NCI-H748 treated with DMSO at 0.1 percent for 48 hours (cell line): ENCODE measurements at places on chromosomes 11 and 22.
A peak's percentile ranks its signal among the peaks of the same experiment; 100 is the strongest.

DNA sequence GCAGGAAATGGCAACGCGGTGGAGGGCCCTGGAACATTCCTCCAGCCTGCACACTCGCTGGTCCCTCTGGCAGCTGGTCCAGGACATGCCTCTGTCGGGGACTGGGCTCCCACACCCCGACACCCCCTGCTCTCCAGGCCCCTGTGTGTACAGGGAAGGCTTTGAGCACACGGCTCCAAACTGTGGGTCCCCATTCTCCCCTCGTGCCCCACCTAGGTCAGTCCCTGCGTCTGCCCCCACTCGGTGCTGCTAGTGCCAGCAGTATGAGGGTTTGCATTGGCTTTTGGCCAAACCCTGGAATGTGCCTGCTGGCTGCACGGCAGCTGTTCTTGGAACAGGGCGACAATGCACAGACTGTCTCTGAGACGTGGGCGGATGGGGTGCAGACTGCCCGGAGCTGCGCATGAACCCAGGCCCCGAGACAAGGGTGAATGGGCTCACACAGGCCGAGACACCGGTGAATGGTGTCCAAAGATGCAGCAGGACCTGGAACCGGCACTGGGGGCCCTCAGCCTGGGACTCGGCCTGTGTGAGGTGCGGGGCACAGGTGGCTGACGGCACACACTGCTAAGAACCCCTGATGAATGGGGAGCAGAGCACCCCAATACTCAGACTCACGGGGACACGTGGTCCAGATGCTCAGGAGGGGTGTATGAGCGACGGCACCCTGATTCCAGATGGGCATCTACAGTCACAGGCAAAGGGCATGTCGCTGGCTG, 7.5 kb upstream of the SYT8 start:
- DNase-seq = peak; percentile 5

DNA sequence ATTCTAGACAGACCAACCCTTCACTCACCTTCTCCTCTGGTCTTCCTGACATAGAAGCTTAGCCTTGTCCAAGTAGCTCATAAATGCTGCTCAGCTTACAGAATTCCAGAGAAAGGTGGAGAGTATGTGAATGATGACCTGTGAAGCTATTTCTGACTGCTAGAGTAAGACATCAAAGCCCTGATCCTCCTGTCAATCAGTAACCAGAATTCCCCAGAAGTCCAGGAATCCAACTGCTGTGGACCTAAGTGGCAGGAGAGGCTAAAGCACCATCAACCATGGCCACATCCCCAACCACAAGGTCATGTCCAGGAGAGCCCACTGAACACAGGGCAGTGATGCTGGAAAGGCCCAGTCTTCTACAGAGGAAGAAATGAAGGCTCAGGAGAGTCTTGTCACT, 2.6 kb downstream of the OR51G2 start:
- no peak for DNase-seq

- no peak for DNase-seq
These were observed 109.6 kb upstream of the POU2AF2 start for GRCh38 chr11:111135778-111136570.

DNA sequence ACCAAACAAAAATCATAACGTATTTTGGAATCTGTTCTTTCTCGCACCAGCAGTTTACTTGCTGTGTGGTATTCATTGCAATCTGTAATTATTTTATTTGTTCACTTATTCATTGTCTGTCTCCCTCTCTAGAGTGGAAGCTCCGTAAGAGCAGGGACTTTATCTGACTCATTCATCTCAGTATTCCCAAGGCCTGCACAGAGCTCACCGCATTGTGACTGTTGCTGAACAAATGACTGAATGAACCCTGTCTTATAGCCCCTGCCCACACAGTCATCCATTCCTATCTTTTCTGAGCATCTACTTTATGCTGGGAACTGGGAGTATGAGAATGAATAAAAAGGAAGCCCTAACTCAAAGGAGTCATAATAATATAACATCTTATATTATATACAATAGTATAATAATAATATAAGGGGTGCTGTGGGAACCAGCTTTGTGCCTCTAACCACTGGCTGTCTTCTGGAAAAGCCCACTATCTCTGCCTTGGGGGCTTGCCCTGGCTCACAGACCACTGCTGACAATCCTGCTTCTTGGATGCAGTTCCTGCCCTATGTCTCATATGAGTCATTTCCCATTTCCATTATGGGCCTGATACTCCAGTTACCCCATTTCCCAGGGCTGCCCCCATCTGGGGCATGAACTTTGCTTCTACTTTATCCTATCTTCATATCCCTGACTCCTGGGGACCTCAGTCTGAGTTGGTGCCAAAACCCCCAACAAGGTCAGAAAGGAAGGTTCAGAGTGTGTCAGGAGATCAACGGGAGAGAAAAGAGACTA, 11.0 kb downstream of the XRRA1 start:
- no peak for DNase-seq

DNA sequence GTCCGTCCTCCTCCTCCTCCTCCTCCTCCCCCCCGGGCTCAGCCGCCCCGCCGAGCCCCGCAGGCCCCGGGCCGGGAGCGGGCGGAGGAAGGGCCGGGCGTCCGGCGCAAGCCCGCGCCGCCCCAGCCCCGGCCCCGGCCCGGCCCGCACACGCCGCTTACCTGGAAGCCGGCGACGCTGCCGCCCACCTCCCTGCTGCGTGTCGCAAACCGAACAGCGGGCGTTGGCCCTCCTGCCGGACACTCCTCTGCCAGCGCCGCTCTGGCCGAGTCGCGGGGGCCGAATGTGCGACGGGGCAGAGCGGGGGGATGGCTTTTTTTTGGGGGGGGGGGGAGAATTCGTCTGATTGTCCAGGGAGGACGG, 1.1 kb downstream of the IGF2 start:
- peak; percentile 26 for DNase-seq

DNA sequence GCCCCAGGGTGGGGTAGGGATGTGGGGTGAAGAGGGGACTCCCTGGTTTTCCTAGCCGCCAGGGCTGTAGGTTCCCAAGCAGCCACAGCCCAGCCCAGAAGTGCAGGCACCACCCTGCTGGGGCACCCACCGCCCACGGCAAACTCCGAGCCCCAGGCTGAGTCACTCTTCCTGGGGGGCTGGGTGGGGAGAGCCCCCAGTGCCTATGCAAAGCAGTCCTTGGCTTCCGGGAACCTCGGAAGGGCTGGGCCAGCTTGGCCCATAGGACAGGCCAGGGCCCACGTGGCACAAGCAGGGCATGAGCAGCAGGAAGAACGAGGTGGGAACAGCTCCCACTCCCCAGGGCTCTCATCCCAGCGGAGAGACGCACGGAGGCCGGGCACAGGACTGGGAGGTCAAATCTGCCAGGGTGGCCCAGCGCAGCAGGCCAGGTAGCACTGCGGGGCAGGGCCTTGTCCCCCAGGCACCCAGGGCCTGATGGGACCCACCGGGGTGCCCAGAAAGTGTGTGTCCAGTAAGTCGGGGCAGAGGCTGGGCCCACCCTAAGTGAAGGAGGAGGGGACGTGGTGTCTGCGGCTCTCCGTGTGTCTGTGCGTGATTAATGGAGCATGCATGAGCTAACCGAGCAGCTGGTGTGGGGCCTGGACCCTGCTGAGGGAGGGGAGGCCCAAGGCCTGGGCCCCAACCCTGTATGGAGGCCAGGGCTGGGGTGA, 4.6 kb upstream of the IL17REL start:
- no peak for DNase-seq

- DNase-seq = peak; percentile 26
These were observed 1.7 kb upstream of the RTN4RL2 start for GRCh38 chr11:57458410-57459163.

DNA sequence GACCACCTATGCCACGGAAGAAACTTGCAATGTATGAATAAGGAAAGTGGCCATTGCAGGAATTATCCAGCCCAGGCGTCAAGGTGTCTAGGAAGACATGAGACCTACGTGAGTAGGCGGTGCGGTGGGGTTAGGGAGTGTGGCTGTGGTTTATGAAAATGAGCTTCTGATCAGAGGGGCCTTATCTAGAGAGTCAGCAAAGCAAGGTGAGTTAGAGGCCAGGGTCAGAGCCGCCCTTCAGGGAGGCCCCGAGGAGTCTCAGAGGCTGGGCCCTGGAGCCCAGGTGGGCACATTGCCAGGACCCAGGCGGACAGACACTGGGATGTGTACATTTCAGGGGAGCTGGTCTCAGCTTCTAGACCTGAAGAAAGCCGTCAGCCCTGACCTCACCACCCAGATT, 13.8 kb upstream of the LINC01488 start:
- DNase-seq = no peak
